NCI-H187 (cell line): ENCODE measurements at places on chromosomes 2 and 18.

- no peak for DNase-seq
Observed at GRCh38 chr2:143759455-143759854, 630.2 kb downstream of the ARHGAP15 start.

DNA sequence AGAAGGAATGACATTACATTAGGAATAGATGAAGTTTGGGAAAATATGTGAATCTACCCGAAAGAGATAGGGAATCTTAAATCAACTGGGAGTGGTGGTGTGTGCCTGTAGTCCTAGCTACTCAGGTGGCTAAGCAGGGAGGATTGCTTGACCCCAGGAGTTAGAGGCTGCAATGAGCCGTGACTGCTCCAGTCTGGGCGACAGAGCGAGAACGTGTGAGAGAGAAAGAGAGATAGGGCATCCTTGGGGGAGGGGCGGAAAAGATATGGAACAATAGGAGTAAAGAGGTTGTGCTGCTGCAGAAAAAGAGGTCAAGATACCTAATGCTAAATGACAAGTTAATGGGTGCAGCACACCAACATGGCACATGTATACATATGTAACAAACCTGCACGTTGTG, 47.1 kb upstream of the ADAM23 start:
- DNase-seq = no peak

GRCh38 chr2:37376421-37377186, 32.2 kb downstream of the QPCT start:
- DNase-seq = no peak

DNA sequence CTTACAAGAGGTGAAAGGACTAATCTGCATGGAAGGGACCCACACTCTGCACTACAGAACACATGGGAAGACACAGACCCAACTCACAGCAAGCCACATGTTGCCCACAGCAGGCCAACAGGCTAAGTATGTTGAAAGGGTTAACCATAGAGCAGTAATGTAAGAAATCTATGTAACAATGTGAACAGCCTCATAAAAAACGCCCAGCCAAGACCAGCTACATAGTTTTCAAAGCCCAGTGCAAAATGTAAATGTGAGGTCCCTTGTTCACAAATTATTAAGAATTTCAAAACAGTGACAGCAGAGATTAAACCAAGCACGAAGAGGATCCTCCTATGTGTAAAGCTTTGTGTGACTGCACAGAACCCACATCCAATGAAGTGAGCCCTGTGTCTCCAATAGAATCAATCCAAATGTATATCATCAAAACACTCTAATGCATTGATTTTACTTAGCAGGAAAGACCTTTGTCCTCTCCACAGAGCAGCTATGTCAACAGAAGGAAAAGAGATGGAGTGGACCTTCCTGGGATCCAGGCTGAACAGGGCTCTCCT, 210.1 kb downstream of the AGPS start:
- no peak for DNase-seq

GRCh38 chr18:27865431-27865830, 311.5 kb downstream of the CDH2 start:
- no peak for DNase-seq

DNA sequence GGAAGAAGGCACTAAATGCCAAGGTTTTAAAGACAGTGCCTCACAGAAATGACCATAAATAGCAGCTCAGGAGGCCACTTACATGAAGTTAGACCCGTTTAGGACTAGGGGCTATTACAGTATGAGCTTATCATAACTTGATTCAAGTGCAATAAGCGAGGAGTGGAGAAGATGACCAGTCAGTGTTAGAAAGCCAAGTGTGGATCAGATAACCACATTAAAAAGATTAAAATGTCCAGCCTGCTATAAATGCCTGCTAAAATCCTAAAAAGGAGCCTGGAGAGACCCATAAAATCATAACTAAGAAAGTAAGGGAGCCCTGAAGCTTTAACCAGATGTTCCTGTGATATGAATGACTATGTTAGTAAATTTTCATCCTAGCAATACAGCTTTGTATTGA, 117.5 kb upstream of the ZNF521 start:
- no peak for DNase-seq

DNA sequence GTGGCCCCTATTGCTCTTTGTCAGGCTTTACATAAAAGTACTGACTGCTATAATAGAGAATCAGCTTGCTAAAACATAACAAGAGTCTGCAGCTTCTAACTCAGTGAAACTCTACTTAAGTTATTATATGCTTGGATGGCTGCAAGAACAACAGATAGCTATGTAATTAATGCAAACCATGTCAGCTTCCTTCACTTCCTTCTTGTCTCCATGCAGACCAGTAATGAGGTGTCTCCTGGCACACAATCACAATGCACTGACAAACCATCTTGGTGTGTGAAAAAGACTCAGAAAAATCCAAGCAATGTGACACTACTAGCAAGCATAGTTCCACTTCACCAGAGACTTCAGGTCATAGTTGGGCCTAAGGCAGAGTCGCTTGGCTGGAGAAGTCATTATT, 2068.9 kb upstream of the PIK3C3 start:
- DNase-seq = no peak

DNA sequence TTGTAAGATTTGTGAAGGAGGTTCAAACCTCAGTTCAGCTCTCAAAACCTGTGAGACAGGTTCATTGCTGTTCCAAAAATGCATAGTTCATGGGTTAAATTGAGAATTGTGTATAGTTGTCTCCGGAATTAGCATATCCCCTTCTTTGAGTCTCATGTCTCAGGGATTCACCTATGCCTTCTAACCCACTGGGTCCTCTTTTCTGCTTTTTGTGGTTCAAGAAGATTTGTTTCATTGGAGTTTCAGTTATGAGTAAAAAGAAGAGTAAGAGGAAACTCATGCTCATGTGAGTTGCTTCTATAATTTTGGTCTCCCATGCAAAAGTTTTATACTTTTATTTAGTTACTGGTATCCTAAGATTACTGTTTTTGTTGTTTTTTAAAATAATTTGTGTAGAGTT, 1219.8 kb upstream of the ZEB2 start:
- no peak for DNase-seq

GRCh38 chr2:121346407-121346806, 61.4 kb upstream of the TFCP2L1 start:
- DNase-seq = no peak

GRCh38 chr2:8427211-8427610, 254.6 kb upstream of the ID2 start:
- DNase-seq = no peak

GRCh38 chr2:103945083-103945482, 908.8 kb upstream of the POU3F3 start:
- DNase-seq = no peak

- no peak for DNase-seq
Observed at GRCh38 chr18:8380006-8380405, 229.2 kb upstream of the RAB12 start.

- DNase-seq = no peak
Observed at GRCh38 chr2:19176977-19177376, 181.4 kb downstream of the OSR1 start.

DNA sequence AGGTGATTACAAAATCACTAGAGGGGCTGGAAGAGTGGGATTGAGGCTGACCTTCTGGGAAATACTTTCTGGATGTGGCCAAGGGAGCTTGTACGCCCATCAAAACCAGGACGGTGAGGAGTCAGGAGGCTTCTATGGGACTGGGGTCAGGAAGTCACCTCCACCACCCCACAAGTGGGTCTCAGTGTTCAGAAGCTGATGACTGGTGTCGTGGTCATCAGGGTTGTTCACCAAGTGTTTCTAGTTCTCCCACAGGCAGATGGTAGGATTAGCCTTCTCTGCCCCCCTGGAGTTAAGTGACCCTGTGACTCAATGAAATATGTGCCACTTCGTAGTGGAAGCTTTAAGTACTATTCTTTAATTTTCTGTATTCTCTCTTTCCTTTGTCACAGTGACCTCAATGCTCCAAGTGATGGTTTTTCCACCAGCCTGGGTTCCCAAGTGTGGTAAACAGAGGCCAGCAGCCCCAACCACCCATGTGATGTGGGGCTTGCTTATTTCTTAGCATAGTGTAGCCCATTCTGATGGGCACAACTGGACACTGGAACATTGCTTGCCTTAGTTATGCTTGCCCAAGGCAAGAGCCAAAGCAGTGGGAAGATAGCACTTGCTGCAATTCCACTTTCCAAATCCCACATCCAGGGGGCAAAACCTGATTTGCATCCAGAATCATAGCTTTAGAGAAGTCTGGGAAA, 258.8 kb downstream of the CYP26B1 start:
- DNase-seq = no peak

GRCh38 chr18:4208366-4208765, 246.7 kb downstream of the DLGAP1 start:
- no peak for DNase-seq

DNA sequence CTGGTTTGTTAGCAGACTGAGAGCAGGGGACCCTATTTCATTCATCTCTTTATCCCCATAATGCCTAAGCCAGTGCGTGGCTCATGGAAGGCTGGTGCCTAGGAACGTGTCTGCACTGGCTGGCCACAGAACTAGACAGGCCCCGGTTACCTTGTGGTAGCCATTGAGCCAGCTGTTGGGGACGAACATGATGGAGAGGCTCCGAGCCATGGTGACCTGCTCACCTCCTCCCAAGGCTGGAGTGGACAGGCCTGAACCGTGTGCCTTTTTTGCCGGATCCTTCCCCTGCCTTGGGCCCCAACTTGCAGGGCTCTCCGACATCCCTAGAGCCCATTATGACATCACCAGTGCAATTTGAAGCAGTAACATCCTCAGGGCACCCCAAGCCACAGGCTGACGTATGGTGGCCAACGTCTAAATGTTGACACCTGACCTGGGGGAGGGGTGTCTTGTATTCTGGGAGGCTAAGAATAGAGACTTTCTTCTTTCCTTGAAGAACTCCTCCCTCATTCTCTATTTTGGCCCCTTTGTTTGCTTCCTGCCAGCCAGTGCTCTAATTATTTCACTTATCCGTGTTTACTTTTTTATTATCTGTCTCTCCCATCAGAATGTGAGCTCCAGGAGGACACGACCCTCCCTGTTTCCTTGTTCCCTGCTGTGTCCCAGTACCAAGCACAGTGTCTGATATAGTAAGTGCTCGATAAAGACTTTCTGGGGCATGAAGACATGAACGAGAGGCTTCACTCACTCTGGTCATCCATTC, 12.2 kb upstream of the DNPEP start:
- DNase-seq = no peak

DNA sequence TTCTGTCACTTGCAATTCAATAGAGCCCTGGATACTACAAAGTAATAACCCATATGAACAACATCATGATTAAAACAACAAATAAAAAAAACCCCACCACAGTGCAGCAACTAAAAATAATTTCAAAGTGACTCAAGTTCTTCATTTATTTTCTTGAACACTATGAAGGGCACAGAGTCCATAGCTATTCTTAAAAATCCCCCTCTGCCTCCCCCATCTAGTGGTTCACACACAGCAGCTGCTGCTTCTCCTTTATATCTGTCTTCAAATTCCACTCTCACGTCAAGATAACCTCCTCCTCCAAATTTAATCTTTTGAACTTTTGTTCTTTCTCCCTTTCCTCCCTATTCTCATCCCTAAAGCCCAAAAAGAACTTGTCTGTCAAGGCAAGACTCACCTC, 591.3 kb downstream of the ZEB2 start:
- DNase-seq = no peak

GRCh38 chr18:35387152-35387571, 10.0 kb upstream of the ZNF396 start:
- DNase-seq = no peak

DNA sequence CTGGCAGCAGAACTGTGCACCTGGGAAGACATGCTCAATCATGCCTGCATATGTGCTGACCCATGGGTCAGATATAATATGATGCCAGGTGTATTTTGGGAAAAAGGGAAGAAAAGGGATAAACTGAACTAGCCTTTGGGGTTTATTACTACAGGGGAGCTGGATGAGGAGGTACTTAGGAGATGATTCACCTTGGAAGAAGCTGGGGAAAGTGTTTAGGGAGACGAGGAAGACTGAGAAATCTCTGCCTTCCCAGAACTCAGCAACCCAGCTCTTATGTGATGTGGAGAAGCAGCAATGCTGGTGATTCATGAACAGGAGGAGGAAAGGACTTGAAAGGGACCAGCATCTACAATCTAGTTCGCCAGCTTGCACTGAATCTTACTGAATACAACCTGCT, 110.2 kb downstream of the BARD1 start:
- no peak for DNase-seq

- DNase-seq = no peak
Observed at GRCh38 chr2:6934758-6935651, 17.8 kb downstream of the RNF144A start.

GRCh38 chr2:227191367-227191766, 26.9 kb downstream of the COL4A3 start:
- no peak for DNase-seq

- no peak for DNase-seq
Observed at GRCh38 chr2:180699657-180700361, 280.6 kb upstream of the UBE2E3 start.

GRCh38 chr2:21245565-21245964, 121.8 kb downstream of the TDRD15 start:
- DNase-seq = no peak

DNA sequence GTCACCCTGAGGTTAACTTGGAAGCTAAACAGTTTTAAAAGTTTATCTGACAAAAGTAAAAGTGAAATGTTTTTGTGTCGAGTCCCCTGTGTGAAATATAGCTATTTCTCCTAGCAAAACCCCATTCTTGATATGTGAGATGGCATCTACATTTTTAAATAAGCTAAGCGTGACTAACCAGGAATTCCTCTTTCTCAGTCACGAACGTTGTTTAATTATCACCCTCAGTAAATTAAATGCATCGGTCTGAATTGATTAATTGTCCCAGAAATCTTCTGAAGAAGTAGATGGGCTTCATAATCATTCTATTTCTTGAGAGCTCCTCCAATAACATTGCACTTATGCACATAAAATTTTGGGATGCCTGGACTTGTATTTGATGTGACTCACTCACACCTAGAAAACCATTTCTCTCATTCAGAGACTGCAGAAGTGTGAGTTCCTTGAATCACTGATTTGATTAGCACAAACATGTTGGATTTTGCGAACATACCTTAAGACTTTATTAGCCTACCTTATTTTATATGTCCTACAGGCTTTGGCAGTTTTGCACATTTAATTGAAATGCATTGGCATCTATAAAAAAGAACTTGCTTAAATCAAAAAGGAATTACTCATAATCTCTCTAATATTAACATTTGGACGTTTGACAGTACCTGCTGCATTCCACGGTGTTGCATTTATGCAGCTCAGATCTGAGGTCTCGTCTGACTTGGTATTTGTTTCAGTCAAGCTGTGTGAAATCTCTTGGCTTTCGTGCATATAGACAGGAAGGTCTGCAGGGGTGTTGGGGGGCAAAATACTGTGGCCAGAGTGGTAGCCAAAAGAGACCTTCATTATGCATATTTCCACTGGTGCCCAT, 475.2 kb downstream of the EPHA4 start:
- DNase-seq = no peak
